NCI-H1092 (cell line): ENCODE measurements at places on chromosomes 2 and 18.
A peak's percentile ranks its signal among the peaks of the same experiment; 100 is the strongest.

DNA sequence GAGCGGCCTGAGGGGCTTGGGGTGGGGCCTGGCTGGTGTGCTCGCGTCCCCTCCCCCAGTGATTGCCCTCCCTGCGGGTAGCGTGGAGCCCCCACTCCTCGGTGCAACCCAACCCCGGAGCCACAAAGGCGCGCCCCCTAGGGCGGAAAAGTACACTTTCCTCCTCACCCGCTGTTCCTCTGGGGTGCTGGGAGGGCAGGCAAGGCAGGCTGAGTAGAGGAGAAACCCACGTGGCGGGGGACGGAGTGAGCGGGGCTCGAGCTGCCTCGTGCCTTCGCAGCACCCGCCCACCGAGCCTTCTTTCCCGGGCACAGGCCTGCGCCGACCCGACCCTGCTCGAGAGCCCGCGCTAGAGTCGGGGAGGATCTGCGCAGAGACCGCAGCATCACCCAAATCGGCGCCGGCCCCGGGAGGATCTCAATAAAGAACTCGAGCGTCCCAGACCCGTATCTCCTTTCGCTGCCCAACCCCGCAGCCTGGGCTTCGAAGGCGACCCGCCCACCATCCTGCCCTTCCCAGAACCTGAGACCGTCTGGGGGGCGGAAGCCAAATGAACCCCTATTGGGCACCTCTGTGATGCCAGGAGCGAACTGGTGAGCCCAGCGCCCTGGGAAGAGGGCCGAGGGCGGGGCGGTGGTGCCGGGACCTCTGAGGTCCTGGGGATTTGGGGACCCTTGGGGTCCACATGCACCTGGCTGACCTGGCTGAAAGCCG lies 1.5 kb downstream of the UCN start:
- no peak for DNase-seq

GRCh38 chr2:136909777-136910176 lies 144.4 kb downstream of the THSD7B start:
- DNase-seq, result no peak

DNA sequence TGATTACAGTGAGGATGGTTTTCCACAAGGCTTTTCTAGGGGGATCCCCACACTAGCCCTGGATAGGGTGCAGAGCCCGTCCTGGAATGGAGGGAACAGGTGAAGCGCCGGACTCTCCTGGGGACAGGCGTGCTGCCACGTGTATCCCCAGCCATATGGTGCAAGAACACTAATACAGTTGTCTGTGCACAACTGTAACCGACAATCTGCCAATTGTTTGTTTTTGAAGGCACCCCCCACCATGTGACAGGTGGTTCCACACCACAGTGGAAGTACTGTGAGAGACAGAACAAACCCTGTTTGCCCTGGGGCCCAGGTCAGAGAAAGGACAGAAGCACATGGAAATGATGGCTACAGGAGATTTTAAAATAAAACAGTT lies 52.9 kb downstream of the MYCN start:
- no peak for DNase-seq

DNA sequence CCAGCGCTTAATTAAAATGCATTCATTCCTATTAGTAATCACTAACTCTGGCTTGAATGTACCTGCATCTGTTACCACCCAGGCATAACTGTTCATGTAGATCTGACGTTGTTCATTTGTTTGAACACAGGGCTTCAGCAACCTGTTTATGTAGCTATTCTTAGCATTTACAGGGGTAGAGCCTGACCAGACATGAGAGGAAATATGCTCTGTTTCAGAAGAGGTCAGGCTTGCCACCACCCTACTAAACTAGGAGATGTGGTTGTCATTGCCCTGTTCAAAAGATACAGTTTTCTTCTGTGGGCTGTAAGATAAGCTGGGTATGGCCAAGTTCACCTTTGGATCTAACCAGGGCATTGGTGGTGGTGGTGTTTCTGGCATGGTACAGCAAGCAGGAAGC lies 8.8 kb downstream of the MGAT5 start:
- no peak for DNase-seq

DNA sequence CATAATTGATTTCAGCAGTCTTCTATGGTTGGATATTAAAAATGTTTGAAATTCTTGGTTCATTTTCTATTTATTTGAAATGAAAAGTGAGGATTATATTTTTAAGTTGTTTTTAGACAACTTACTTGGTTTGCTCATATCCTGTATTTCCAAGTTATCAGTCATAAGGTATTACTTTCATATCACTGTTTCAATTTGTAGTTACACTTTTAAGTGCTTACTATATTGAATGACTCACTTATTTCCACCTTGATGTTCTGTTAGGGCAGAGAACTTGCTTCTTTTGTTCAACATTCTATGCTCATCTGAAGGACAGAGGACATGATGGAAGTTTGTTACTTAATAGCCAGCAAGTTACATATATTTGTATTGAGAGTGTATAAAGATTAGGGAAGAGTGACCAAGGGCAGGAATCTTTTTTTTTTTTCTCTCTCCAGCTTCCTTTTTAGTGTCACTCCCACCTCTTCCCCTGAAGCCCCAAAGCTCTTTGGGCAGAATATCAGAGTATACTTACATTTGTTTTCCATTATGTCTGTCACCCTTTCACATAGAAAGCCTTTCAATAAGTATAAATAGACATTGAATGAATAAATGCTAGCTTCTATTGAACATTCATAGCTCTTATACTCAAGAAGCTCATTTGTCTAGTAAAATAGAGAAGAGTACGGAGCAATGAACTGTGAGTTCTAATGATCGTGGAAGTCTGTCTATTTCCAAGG lies 28.1 kb downstream of the PIK3C3 start:
- DNase-seq, result no peak

DNA sequence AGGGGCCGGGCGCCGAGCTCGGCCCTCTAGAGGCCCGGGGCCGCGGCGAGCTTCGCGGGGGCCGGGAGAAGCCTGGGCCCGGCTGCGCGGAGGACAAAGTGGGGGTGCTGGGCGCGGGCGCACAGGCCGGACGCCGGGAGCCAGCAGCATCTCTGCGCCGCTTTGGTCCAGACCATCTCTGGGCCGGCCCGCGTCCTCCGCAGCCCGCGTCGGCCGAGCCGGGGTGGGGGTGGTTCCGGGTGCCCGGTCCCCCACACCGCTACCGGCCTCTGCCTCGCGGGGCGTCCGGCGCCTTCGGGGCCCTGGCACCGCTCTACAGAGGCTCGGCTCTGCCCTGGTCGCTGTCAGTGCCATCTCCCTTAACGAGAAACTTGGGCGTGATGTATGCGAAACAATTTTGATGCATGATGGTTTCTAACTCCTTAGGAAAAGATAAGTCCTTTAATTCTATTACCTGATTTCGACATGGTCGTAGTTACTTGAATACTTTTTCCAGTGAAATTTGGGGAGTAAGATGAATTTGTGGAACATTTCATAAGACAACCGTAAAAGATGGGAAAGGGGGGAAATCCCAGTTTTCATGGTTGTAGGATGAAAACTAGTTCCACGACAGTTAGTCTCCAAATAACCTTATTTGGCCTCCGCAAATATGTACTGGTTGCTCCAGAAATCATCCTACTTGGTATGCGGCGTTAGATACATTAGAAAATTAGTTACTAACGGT lies 562 bp downstream of the TWSG1 start:
- peak; percentile 1 for DNase-seq

DNA sequence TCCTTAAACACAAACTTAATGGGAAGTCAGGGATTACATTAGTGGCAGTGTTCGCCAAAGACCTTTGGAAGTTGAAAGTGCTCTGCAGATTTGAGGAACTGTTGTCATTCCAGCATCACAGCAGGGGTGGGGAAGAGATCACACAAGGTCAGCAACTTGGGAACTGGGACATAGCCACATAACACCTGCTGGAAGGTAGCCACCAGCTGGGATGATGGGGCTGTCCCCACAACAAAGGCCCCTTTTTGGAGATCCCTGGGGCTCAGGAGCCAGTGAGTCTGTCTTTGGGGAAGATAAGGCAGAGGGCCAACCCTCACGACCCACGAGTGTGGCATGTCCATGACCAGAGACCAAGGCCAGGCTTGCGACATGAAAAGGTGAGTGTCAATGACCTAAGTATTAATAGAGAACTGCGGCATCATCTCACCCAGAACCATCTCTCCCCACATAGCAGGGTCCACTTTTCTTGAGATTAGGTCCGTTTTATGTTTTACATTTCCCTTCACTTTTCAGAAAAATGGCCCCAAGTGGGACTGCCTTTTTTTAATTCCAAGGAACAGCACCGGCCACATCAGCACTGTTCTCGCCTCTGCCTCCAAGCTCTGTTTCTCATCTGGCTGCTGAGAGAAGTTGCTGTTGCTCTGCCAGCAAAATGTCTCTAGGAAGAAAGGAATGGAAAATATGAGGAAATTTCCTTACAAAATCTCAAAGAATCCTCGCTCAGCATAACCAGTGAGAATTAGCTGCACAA lies 106.9 kb downstream of the GFPT1 start:
- DNase-seq, result no peak

DNA sequence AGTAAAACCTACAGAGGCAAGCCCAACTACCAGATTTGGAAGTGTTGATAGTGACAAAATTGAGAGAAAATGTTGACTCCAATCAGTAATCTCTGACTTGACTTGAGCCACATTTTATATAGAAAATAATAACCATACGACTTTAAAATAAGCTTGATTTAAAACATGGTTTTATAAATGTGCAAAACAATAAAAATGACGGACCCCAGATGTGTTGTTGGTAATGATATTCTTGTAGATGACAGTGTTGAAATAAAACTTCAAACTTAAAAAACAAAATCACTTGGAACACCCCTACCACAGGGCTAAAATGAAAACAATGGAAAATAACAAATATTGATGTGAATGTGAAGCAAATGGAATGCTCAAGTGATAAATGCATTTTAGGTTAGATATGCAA lies 188.1 kb downstream of the SRBD1 start:
- DNase-seq, result no peak

DNA sequence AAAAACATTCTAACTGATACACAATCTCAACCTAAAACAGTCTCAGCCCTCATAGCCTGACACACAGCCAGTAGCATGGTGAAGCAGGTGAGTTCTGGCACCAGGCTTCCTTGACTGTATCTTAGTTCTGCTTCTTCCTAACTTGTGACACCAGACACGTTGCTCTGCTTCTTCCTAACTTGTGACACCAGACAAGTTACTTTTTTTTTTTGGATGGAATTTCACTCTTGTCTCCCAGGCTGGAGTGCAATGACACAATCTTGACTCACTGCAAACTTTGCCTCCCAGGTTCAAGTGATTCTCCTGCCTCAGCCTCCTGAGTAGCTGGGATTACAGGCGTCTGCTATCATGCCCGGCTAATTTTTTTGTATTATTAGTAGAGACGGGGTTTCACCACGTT lies 6.7 kb upstream of the ATG16L1 start:
- no peak for DNase-seq

DNA sequence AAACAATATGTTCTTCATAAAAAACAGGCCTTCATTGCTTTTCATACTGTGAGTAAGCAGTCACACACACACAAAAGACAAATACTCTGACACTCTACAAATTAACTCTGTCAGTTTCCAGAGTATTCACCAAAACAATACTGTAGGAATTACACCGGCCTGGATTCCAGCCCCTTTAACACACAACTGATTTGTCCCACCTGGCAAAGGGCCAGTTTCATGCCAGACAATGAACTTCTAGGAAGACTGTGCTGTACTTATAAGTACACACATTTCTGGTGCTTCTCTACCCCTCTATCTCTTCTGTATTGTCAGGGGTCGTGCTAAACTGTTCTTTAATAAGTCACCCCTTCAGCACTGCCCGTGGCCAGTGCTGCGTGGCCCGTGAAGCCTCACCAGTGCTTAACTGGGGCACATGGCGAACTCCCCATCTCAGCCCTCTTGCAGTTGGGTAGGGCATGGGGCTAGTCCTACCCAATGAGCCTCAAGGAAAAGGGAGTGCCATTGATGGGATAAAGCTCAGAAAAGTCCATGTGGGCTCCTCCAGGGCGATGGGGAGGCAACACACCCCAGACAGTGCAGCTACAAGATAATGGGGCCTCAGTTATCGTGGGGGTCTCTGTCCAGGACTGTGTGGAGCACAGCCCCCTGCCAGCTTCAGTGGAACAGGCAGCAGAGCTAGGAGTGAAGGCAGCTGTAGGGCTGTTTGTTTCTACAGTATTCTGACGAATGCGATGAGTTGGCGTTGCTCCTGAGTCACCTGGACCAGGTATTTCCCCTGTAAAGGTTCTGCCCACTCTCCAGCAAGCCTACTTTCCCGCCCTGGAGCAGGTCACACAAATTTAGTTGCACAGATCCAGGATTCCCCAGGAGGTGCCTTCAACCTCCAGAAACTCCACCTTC lies 99.0 kb downstream of the SP3 start:
- DNase-seq, result no peak

DNA sequence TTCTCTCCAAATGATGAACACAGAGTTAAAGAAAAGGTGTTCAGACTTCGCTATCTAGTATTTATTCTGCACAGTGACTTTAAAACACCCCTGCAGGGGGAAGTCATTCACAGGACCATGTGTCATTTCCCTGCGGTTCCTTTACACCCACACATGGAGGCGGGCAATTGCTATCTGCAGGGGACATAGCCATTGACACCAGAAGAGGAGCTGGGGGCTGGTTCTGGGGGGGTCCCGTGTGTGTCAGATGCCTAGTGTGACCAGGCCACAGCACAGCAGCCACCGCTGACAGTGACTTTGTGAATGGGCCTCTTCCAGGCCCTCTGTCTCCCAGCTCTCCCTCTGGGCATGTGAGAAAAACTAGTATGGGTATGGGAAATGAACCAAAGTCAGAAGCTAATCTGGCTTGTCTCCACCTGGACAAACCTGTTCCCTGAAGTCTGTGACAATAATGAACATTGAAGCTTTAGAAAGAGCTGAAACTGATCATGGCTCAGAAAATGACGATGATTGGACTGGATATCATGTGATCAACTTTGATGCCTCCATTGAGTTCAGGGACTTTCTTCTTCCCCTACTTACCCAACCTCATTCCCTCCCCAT lies 7.5 kb upstream of the GBX2 start:
- DNase-seq, result no peak

- peak; percentile 36 for DNase-seq
These were observed at the start of gene QPCT for GRCh38 chr2:37344453-37345361. TSS of gene QPCT (plus strand) at chr2:37344630. CDS start at chr2:37344732, 102 bp downstream.

DNA sequence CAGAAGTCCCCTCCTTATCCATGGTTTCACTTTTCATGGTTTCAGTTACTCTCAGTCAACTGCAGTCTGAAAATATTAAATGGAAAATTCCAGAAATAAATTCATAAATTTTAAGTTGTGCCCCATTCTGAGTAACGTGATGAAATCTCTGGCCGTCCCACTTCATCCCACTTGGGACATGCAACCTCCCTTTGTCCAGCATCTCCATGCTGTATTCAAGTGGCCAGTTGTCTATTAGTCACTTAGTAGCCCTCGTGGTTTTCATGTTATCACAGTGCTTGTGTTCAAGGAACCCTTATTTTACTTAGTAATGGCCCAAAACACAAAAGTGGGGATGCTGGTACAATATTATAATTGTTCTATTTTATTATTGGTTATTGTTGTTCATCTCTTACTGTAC lies 18.0 kb upstream of the DAPL1 start:
- no peak for DNase-seq

- DNase-seq, result no peak
These were observed 559 bp downstream of the TMEM37 start for GRCh38 chr2:119431976-119432850.

- DNase-seq, result no peak
These were observed 16.0 kb upstream of the TBR1 start for GRCh38 chr2:161400076-161400475.
